ENCODE measurements at places on chromosomes 2 and 18.

- no peak for DNase-seq
Observed at GRCh38 chr2:228786901-228787300, 484.2 kb downstream of the PID1 start.

DNA sequence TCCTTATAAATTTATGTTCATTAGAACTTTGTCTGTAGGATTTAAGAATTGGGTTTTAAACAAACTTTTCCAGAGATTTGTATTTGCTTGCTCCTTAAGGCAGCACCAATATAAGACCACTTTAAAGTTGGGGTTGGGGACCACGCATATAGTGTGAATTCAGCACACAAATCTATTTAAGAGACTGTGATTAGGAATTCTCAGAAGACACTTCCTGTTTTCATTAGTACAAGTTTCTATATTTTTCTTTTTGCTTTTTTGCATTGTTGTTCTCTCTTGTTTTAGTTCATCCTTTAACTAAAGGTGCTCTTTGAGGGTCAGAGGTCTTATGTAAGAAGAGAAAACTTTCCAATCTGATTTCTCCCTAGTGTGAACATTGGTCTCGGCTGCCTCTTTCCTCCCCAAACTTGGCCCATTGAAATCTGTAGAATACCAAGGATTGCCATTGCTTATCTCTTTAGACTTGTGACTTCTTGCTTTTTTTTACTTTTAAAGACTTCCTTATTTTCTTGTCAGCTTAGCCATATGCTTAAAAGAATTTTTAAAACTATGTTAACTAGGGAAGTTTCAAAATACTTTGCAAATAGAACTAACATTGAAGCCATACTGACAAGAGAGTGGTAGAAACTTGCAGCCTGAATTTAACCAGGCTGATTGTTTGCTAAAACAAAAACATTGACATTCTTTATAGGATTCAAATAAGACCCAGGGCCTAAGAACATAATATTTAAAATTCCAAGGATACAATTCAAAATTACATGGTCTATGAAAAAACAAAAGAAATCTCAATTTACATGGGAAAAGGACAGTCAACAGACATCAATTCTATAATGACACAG lies 264.1 kb upstream of the FN1 start:
- no peak for DNase-seq

- DNase-seq, result no peak
Observed at GRCh38 chr2:118865106-118865505, 17.7 kb upstream of the EN1 start.

GRCh38 chr2:168355779-168356476 lies 100.1 kb upstream of the CERS6 start:
- no peak for DNase-seq

GRCh38 chr2:118519511-118519910 lies 327.9 kb downstream of the EN1 start:
- no peak for DNase-seq

GRCh38 chr18:67269206-67269605 lies 247.3 kb downstream of the DSEL start:
- no peak for DNase-seq

DNA sequence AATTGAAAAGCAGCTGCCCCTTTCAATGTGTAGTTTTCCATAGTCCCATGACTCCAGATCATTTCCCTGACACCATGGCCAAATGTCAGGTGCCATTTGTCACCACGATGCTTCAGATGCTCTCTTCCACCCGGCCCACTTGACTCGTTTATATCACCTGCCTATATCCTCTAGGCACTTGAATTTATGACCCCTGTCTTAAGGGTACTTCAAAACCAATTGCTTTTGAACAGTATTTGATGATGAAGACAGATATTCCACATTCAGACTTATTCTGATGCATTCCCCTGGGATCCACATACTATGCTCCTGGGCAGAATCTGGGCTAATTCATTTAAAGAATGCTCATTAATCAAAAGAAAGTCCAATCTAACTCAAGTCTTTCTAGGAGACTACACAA lies 16.9 kb upstream of the RHBDD1 start:
- no peak for DNase-seq

DNA sequence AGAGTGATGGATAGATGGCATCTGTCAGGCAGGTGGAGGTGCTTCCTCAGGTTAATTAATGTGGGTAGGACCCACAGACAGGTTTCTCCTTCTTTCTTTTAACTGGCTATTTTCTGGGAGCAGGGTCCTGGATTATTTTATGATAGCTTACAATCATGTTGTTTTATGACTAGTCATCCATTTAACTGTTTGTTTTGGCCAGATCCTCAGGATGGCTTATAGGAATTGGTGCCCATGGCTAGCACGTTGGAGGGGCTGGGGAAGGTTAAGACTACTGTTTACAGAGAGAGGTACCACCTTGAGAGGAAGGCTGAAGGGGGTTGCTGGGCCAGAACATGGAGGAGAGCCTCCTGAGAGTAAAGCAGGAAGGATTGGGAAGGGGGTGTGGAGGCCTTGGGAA lies 78.0 kb upstream of the MGAT5 start:
- DNase-seq, result no peak

DNA sequence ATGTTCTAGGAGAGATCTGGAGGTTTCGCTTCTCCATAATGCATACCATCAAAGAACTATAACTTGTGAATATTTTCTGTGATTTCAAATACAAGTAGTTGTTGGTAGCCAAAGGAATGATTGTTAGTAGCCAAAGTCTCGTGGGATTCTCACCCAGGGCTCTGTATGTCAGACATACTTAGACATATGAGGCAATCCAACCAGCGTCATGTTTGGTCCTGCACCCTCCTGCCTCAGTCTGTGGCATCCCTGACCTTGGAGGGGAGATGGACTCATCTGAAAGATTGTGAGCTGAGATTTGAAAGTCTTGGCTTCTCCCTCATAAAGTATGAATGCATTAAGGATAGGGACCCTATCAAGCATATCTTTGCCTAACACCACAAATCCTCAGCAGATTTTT lies 81.2 kb downstream of the CTIF start:
- no peak for DNase-seq

DNA sequence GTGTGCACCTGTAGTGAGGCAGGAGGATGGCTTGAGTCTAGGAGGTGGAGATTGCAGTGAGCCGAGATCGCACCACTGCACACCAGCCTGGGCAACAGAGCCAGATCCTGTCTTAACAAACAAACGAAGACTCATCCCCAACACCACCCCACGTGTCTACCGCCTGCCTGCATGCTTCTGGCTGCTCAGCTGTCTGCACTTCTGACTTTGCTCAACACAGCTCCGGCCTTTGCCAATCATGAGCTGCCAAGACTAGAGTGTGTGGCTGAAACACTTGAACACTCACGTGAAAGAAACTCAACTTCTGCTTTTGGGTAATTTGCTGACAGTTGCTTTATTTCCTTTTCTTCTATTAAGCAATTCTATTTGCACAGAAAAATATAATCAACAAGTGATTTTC lies 32.1 kb upstream of the SP3 start:
- DNase-seq, result no peak

DNA sequence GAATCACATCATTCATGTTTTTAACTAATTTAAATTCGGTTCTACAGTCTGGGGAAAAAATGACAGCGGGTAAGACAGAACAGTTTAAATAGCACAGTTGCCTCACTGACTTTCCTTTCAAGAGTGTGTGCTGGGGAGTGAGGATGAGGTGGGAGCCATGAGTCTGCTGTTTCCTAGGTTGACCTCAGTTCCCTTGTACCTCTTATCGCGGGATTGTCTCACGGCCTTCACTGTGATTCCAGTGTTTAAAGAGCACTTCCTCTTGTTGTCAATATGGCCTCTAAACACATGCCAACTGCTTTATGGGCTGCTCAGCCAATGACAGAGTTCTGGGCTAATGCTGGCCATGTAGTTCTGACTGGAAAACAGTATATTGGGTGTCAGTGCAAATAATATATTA lies 41.6 kb upstream of the ALMS1 start:
- no peak for DNase-seq

- DNase-seq, result no peak
Observed at GRCh38 chr18:9772847-9773677, 65.0 kb downstream of the RAB31 start.

- no peak for DNase-seq
Observed at GRCh38 chr2:148993351-148993750, 45.1 kb upstream of the LYPD6B start.

Measured in stimulated activated CD8-positive, alpha-beta memory T cell treated with anti-CD3 and anti-CD28 coated beads, Interleukin-2, amount 100 ng/mL, for 48 hours (primary cell).